ENCODE measurements at places on chromosomes 12 and 14.

DNA sequence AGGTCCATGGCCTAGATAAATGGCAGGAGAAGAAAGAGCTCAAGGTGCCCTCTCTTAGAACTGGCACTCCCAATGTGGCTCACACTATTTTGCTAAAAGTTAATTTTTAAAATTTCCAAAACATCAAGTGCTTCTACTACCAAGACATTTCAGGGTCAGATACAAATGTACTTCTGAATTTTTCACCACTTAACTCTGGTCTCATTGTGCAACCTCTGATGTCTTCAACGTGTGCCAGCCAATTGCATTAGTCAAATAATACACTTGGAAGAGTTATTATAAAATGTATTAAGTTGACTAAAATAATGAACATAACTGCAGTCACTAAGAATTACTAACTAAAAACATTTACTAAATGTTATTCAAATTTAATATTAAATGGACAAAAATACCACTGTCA lies 41.3 kb downstream of the SLC25A47 start:
- no peak for DNase-seq

- no peak for DNase-seq
Observed at GRCh38 chr12:115046805-115047204, 362.8 kb upstream of the TBX3 start.

DNA sequence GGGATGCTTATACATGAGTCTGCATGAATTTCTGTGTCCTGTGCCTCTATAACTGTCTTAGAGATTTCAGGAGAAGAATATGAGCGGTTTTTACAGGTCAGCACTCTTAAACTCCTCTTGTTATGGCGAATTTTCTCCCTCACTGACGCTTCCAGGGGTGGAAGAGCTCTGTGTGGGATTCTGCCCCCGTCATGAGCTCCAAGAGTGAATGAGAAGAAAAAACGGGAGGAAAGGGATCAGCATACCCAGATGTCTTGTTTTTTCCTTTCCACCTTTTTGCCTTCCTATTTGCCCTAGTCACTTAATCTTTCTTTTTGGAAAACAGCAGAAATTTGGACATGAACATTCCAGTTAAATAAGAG lies 651 bp downstream of the PFKM start:
- no peak for DNase-seq

GRCh38 chr12:103257763-103258162 lies 238.0 kb downstream of the C12orf42 start:
- no peak for DNase-seq

DNA sequence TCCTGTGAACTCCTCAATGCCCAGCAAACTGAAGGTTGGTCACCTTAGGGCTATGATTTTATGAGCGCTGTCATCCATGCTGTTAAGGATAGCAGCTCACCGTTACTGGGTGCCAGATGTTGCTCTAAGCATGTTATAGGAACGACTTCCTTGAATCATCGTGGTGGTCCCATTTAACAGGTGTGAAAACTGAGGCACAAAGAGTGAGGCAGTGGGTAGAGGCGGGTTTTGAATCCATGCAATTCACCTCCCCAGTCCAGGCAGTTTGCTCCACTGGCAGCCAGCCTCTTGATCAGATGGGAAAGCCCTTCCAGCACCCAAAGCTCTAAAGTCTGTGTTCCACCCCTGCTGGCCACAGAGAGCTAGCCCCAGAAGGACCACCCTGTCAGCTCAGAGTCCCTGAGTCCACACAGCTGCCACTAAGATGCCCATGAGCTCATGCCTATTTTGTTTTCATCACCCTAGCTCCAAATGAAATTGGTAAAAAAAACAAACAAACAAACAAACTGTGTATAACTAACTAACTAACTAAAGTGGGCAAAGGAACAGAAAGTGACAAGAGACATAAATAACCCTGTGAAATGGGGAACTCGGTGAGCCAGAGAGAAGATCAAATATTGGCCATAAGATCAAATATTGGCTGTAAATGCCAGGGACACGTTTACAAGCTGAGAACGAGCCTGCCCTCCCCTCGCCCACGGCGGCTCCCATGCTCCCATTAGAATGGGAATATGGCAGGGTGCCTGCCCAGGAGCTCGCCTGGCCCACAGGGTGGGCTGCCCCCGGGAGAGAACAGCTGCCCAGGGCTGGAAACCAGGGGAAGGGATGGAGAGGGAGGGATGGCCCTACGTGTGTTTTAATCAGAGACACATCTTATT lies 72.3 kb upstream of the RFLNA start:
- no peak for DNase-seq

DNA sequence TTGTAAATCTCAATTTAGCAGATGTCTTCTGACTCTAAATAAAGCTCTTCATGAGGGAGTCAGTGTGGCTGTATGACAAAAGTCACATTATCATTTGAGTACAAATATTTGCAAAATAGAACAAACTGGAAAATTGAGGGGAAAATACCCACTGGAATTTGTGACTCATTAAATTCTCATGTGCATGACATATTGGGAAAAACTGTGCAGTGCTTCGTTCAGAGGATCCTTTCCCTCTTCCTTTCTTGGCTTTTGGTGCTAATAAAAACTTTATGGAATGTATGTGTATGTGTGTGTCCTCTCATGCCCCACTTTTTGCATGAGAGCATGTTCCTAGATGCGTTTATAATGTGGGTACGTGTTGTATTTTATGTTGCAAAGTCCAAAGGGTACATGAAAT lies 267.8 kb downstream of the KTN1 start:
- no peak for DNase-seq

GRCh38 chr14:31125231-31125630 lies 82.4 kb downstream of the HECTD1 start:
- DNase-seq, result no peak

GRCh38 chr12:64608901-64609535 lies 1.3 kb upstream of the RASSF3 start:
- DNase-seq, result peak; percentile 72

DNA sequence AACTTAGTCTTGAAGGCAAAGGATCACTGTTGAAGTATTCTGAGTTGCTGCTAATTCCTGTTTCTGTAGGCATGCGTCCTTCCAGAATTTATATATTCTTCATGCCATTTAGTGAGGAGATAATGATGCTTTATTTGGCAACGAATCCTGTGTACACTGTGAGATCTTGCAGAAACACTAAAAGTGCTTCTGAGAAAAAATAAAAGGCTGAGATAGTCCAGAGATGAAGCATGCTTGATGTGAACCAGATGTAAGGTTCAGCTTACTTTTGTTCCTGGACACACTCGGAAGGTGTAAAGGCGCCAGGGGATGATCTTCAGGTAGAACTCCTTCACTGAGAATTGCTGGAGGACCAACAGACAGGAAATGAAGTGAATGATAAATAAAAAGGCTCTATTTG lies 39.1 kb downstream of the AREL1 start:
- no peak for DNase-seq

DNA sequence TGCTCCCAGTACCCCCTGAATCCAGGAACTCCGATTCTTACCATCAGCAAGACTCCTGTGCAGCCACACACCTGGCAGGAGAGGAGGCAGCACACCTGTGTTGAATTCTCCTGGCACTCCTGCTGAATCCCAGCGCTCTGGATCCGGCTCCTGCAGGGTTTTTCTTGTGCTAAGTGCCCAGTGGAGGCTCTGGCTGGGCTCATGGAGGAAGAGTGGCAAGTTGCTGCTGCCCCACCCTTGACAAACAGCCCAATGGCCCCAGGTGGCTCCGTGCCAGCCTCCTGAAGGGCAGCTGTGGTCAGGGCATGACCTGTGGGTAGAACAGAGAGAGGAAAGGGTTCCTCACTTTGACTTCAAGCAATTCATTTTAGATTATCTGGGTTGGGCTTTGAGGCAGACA lies 20.0 kb downstream of the CRACR2A start:
- no peak for DNase-seq

DNA sequence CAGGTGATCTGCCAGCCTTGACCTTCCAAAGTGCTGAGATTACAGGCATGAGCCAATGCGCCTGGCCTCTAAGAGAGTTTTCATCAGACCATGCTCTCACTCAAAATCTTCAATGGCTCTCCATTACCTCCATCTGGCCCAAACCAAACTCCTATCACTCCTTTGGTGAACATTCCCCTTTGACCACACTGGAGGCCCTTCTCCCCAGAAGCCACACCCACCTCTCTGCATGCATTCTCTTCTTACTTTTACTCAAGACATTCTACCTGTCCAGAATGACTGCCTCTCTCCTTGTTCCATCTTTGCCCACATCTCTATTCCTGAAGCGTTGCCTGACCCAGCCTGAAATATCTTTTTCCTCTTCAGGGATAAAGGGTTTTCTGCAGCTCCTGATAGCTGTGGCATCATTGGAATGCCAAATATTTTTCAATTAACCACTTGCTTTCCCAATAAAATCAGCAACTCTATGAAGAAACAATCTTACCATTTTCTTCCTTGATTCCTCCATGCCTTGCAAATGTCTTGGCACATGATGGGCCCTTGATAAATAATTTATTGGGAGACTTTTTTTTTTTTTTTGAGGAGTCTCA lies 15.5 kb downstream of the PLEK2 start:
- no peak for DNase-seq

- DNase-seq, result no peak
Observed at GRCh38 chr12:101738920-101739665, at the start of gene SYCP3. Gene SYCP3 (minus strand): TSS chr12:101739462. CDS start chr12:101737935, 1,527 bp downstream.
